Caco-2 (cell line): ENCODE measurements at places on chromosomes 12 and 14. TPM values are rescaled to one million over a fixed set of nuclear protein-coding genes. Genes with fewer than 3 reads are reported as not detected.

JPH4 gene
- total RNA-seq: not detected in 2 replicates

SMCO2 gene
- 0.93 and 1.2 TPM in 2 replicates for total RNA-seq

DIO2 gene
- 3.4 and 4.9 TPM in 2 replicates for total RNA-seq

E2F7 gene
- total RNA-seq: 11.4 and 11.6 TPM in 2 replicates

LYZ gene
- 16.8 and 16.9 TPM in 2 replicates for total RNA-seq

GRCh38 chr14:24135834-24136683, at the start of gene PSME1:
Gene PSME1, plus strand, starts transcription at chr14:24136194. Its CDS starts 69 bp downstream, at chr14:24136263.
- peak; percentile 94 for DNase-seq

DNA sequence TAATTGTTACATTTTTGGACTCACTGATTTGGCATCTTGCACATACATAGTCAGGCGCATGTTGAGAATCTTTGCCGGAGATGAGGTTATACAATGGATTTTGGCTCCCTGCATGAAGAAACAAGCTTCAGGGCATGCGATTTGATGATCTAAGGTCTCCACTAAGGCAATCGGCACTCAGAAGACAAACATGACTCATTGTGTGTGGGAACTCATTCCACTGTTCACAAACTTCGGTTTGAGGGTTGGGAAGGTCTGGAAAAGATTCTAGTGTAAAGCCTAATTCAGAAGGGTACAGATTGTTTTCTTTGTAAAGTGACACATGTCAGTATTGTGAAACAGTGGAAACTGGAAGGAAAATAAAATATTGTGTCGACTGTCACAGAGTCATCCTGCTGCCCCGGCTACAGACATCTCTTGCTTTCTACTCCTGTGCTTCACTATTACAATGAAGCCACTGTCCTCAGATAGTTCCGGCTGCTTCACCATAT, 192.6 kb upstream of the HMGA2 start:
- DNase-seq: peak; percentile 41

DNA sequence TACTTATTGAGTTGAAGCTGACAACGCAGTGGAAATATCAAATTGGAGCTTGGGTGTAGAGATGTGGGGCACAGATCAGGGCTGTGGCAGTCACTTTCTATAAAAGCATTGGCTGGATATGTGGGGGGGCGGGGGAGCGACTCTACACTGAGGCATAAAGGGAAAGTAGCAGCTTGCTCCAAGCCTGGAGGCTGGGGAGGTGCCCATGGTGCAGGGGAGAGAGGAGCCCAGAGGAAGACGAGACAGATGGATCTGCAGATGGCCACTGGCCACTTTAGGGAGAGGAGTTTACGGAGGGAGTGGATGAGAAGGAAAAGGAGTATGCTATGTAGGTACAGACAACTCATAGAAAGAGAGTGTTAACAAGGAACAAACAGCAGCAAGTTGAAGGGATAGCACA, 13.5 kb upstream of the NGB start:
- DNase-seq: no peak

DNA sequence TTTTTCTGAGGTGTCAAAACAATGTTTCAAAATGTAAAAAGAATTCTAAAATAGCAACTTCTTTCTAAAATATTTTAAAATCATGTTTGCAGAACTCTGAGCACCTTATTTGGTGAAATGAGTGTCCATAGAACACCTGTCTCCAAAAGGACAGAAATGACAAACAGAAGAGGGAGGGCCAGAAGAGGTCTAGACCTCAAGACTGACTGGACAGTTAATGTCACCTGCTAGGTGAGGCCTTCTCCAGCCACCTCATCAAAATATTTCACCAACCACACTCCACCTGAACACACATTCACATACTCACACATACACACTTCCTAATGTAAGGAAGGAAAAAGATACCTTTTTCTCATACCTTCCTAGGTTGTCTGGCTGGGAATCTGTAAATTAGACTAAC, 147.8 kb upstream of the PLEKHA5 start:
- DNase-seq: no peak

DNA sequence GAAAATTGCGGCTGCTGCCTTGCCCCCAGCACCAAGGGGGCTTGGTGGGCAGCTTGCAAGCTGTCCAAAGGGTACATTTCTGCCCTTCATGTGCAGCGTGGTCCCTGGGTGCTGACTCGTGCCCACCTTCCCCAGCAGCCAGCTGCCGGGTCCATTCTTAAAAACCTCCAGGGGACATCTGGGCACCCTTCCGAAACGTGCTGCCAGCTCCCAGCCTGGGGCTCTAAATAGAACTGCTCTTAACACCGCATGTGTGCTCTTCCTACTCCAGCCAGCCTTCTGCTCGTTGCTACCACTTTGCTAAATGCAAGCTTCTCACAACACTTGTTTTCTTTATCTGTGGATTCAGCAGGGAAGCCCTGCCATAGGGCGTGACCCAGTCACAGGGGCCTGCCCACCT, 66.0 kb downstream of the RIMBP2 start:
- DNase-seq: no peak

DNA sequence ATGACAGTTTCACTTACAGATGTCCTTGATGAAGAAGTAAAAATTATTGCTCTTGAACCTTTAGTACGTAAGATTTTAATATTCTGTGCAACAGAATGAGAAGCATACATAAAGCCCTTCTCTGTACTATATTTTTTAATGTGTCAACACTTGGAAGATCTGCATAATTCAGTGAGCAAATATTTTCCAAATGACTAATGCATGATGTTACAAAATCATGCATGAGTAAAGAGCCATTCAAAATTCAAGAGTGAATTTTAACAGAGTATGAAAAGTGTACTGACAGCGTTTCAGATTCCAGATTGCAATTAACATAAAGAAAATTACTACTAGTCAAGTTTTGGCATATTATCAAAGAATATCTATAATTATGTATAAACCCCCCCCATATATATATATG, 101.4 kb upstream of the BBS10 start:
- DNase-seq: no peak

DNA sequence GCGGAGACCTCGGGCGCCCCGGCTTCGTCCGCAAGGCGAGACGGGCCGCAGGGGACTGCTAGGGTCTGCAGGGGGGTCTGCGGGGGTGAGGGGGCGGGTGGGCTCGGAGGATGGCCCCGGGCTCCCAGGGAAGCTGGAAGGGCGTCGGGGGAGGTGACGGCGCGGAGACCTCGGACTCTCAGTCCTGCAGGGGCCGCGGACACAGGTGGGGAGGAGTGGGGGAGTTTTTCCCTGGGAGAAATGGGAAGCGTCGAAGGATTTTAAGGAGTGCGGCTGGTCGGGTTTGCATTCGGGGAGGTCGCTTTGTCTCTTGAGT, 25.9 kb downstream of the ZBTB42 start:
- DNase-seq: no peak

GRCh38 chr12:51863363-51863932, 14.9 kb upstream of the FIGNL2 start:
- no peak for DNase-seq

DNA sequence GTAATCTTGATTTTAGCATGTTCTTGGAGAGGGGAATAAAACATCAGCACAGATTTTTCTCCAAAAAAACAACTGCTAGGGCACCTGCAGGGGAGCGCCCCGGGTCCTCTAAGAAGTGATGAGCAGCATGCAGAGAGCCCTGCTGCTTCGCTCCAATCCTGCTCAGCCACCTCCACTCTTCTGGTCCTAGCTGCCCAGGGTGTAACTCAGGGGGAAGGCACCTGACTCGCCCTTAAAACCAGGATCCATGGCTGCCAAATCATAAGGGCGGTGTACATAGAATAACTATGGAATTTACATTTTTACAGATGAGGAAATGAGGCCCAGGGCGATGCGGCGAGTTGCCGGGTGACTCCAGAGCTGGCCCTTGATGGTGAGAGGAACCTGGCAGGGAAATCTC, 204.7 kb downstream of the CALM1 start:
- no peak for DNase-seq

DNA sequence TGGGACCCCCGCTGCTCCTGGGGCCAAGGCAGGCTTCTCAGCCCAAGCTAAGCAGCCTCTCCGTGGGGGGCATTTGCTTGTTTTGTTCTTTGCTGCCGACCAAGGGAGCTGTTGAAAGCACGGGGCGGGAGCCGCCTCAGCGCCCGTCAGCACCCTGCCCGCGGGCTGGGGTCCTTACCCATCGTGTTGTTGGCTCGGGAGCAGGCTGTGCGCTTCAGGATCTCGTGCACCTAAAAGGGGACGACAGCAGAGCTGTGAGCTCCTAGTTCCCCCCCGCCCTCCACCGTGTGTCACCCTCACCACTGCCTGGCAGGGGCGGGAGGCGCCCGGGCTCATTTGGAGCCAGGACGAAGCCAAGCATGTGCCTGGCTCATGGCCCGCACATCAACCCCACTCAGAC, 117.5 kb downstream of the ANO2 start:
- no peak for DNase-seq

- no peak for DNase-seq
Observed at GRCh38 chr12:131369094-131369845, 341.6 kb upstream of the SFSWAP start.

DNA sequence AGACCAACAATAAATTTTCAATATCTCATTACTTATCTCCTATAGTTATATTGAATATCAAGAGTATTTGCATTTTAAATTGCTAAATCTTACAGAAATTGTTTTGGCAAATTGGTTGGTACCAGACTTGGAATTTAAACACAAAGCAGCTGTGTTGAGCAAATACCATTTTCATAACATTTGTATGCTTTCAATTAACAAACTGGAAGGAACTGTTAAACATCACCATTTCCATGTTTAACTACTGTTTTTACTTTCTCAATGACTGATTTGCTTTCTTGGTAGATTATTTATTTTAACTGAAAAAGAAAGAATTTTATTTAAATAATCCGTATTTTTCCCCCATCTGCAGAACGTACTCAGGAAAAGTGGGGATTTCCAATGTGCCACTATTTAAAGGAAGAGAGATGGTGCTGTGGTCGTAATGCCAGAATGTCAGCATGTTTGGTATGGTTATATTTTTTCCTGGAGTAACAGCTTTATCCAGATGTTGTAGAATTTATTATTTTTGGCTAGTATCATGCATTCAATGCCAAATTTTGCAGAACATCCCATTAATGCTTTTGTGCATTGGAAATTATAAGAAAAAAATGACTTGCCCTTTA, 72.3 kb downstream of the METTL25 start:
- DNase-seq: no peak

DNA sequence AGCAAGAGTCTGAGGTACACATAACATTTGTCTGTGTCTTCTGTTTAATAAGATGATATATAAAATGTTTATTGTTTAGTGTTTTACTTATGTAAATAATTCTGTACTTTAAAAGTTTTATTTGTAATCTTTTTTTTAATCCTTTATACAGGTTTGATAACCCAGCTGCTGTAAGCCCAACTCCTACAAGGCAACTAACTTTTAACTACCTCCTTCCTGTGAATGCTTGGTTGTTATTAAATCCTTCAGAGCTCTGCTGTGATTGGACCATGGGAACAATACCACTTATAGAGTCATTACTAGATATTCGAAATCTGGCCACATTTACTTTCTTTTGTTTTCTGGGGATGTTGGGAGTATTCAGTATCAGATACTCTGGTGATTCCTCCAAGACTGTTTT, 24.1 kb downstream of the TMTC3 start:
- DNase-seq: no peak

GRCh38 chr12:3458041-3458440, 33.0 kb upstream of the PRMT8 start:
- DNase-seq: no peak

- no peak for DNase-seq
Observed at GRCh38 chr12:25236626-25237025, 14.1 kb downstream of the KRAS start.

GRCh38 chr12:40203060-40203430, 21.8 kb upstream of the LRRK2 start:
- no peak for DNase-seq

- no peak for DNase-seq
Observed at GRCh38 chr12:68250454-68250853, 3.0 kb downstream of the IL22 start.

DNA sequence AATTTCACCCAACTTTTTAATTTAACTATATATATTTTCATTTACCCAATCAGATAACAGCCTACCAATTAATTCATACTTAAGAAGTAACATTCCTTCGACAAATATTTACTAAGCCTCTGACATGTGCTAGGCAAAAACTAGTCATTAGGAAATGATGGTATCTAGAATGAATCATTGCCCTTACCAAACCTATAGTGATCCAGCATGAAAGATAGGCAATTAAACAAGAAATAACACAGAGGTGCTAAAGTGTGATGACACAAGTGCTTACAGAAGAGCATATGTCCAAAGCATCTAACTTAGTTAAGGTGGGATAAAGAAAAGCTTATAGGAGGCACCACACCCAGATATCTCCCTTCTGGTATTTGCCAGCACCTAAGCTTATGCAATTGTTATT, 166.5 kb upstream of the RASSF8 start:
- no peak for DNase-seq

GRCh38 chr12:10966314-10966713, 20.4 kb downstream of the TAS2R50 start:
- DNase-seq: no peak
